Ammon's horn (tissue), 1 donor: ENCODE measurements at places on chromosomes 4 and X.
A peak's percentile ranks its signal among the peaks of the same experiment; 100 is the strongest.

DNA sequence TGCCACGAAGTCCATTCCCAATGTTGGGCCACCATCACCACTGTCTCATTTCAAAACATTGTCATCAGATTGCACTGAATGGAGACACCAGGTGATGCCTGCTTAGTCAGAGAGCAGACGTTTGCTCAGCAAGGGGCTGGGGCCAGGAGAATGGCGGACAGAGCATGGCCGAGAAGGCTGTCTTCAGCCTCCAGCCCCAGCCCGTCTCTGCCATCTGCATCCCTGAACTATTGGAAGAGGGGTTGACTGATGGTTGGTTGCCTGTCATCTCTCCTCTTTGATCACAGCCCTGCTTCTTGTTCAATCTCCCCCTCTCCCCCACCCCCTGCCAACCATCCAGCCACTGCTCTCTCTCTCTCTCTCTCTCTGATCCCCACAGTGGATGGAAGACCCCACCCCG lies 140.9 kb downstream of the SHOX start:
- no peak for DNase-seq

DNA sequence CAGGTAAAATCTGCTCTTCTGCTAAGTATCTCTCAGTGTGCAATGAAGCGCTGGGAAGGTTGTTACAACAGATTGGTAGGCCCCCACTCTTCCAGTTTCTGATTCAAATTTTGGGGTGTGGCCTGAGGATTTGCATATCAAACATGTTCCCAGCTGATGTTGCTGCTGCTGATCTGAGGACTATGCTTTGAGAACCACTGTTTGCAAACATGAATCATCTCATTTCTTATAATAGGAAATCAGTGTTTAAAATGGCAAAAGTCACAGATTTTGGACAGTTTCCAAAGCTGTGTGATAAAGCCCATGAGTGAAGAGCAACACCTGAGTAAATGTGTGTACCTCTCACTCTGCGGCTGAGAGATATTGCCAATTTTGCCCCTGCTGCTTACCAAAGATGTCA lies 36.2 kb upstream of the NDNF start:
- DNase-seq: no peak

DNA sequence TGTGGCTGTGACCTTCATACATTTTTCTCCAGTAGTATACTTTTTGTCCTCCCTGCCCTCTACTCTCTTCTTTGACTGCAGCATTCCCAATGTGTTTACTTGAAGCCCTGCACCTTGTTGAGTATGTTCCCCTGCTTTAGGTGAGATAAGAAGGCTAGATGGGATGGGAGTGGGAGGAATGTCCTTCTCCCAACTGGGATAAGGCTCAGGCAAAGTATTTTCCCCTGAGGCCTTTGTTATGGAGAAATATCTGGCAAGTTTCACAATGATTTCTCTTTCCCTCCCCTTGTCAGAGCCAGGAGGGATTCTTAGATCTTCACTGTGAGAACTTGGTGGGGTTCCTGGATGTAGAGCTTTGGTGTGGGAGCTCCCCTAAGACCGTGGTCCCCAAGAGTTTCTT lies 131.8 kb downstream of the CLCN5 start:
- DNase-seq: no peak

DNA sequence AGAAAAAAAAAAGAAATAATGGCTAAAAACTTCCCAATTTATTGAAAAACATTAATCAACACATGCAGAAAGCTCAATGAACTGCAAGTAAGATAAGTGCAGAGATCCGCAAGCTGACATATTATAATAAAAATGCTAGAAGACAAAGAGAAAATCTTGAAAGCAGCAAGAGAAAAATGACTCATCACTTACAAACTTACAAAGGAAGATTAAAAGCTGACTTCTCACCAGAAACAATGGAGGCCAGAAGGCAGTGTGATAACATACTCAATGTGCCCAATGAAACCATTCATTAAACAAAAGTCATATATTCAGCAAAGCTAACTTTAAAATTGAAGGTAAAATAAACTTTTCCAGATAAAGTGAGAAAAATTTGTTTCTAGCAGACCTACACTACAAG lies 7.3 kb upstream of the BRWD3 start:
- DNase-seq: no peak

DNA sequence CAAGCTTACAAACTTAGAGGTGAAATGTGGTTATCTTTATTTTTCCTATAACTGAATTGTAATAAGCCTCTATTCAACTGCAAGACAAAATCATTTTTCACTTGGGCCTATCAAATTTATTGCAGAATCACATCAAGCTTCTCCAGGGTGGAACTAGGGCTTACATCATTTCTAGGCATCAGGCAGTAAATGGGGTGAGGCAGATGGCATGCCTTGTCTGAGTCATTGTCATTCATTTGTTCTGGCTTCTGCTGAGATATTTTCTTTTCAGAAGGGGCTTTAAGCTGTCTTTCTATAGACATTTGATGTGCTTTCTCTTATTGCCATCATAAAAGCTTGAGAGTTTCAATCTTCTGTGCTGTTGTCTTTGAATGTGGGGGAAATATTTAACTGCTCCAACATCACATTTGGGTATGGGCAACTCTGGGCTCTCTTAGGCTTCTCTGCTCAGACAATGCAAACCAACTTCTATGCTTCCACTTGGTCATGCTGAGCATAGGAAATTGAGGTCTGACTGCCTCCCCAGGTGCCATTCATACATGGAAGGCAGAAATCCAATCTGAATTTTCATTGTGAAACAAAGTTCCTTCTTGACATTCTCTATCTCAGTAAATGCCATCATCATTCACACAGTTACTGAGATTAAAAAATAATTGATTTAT lies 225.8 kb upstream of the GIMD1 start:
- DNase-seq: peak; percentile 7
